ENCODE measurements at places on chromosomes 12 and 14.

DNA sequence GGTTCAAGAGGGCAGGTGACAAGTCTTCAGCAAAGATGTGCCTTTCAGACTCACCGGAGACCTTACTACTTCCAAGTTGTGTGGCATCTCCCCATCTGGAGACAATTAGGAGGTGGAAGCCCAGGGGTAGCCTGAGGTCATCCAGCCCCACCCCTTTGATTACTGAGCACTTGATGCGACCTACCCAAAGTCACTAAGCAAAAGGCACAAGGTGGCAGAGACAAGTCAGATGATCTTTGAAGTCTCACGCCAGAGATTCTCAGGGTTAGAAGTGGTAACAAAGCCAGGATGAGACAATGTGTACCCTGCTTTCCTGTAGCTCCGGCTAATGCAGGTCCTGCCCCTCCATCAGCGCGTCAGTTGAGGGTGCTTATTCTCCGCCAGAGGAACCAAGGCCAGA, 1.4 kb upstream of the FOXN3 start:
- no peak for DNase-seq

DNA sequence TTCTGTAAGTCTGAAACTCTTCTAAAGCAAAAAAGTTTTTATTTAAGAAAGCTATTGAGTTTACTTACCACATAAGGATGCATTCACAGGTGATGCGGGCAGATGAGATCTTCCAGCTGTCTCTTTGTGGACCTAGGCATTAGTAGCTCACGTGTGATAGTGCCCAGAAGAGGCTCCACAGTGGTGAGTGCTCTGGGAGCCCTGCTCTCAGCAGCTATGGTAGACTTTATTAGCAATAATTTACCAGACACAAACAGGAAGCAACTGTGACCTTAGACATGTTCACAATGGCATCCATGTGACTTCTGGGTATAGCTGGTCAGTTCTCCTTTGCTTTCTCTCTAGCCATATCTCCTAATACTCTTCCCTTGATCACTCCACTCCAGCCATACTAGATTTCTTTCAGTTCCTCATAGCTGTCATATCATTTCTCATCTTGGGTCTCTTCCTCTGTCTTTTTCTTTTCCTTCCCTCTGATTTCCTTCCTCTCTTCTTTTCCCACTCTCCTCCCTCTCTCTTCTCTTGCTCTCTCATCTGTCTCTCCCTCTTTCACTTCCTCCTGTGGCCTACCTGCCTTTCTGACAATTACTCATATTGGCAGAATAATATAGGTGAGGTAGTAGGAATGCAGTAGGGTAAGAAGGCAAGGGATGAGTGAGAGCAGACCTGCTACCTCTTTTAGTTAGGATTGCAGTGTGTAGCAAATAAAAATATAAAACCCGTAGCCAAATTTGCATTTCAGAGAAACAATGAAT, 75.2 kb upstream of the SCAF11 start:
- no peak for DNase-seq

DNA sequence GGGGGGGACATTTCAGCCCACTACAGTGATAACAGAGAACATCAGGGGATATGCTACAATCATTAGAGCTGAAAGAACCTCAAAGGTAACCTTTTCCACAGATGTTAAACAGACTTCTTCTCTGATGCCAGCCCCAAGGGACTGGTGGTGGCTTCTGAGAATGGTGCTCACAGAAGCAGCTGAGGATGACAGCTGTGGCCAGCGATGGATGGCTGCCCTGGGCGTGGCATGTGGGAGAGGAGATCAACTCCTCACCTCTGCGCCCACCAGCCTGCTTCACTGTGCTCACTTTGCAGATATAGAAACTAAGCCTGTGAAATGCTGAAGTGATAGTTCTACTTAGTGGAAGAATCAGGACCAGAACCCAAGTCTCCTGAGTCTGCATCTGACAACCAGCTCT, 33.0 kb downstream of the FOXN3 start:
- no peak for DNase-seq

- DNase-seq = no peak
Measured at GRCh38 chr14:100540141-100540925, 46.9 kb downstream of the BEGAIN start.

DNA sequence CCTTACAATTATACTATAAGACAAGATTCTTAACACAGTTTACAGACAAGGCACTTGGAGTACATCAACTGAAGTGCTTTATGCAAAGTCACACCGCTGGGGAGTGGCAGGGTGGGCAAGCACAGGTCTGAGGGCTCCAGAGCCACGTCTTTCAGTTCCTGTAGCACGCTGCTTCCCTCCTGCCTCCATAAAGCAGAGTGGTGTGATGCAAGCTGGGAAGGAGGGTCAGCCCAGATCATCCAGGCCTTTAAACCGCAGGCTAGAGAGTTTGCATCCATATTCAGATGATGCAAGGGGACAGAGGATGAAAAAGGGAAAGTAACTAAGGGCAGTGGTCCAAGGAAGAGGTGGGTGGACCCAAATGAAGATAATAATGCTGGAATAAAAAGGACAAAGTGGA, 132.6 kb downstream of the ITPR2 start:
- DNase-seq = no peak

DNA sequence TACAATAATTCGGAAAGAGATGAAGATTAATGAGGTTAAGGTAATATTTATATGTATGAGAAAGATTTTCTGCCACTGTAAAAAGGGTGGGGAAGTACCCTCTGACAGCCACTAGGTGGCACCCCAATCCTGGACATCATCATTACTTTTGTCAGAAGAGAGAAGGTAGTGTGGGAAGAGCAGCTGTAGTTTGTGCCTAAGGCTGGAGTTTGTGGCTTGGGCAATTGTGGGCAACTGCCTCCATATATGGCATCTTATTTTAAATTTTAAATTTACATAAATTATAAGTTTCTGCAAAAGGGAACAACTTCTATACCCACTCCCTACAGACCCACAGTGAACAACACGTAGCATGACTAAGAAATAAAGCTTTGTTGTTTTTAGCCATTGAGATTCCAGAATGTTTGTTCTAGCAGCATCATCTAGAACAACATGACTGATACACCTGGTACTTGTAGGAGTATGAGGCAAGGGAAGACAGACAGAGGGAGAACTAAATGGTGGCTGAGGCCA, 34.4 kb upstream of the SYCP3 start:
- DNase-seq = peak; percentile 69

DNA sequence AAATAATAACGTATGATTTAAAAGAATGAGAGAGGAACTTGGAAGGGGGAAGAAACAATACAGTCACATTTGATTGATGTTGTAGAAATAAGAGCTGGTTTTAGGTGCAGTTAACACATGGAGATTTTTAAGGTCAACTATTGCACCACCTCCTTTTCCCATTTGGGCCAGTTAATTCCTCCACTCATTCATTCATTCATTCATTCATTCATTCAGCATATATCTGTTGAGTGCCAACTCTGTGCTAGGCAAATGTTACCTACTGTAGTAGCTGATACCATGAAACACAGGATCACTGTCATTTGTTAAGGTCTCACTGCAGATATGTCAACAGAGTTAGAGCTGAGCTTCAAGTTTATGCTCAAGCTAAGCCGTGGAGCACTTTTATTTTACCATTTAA, 115.7 kb upstream of the ARID2 start:
- DNase-seq = no peak

GRCh38 chr14:92704036-92704804, 44.2 kb downstream of the LGMN start:
- DNase-seq = no peak

- no peak for DNase-seq
Measured at GRCh38 chr12:58314610-58315009, 373.2 kb downstream of the ATP23 start.

DNA sequence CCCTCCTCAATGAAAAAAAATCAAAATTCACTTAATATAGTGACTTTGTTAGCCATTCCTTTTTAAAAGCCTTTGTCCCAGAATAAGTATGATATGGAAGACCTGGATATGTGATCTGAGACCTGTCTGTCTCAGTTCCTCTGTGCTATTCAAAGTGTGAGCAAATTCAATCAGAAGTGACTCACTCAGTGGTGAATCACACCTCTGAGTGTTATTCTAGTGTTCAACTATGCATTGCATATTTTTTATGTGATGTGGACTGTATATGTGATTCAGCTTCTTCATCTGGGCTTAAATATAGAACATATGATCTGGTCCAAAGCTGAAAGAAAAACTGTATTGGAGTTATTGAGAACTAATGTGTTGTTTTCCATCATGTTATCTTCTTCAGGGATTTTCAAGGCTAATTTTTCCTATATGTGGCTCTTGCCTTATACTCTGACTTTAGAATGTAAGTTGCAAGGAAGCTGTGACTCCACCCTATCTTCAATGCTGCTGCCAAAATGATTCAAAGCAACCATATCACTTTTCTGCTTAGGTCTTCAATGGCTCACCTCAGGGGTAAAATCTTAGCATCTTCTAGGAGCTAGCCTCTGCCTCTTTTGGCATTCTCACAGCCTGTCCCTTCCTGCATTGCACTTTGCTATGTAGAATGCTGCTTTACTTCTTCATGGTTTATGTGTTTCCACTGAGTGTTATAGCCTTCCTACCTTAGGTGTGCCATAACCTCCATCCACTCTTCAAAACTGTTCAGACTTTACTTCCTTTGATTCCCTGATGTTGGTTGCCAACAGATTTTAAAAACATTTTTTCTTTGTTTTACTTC, 169.8 kb downstream of the OTOGL start:
- no peak for DNase-seq

- no peak for DNase-seq
Measured at GRCh38 chr12:22971701-22972191, 346.8 kb downstream of the ETNK1 start.

DNA sequence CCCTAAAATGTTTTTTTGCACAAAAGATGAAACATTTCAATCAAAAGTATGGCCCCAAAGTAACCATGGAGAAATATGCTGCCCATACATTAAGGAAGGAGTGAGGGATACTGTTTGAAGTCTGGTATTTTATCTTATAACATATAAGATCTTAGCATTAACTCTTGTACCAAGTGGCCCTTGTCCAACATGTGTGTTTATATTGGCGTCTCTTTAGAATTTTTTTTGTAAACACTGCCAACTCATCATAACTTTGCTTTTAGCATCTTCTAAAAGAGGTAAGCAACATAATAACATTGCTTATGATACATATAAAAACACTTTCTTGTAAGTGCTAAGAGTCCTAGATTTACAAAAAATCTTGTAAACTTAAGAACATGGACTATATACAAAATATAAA, 419.7 kb downstream of the ADAMTS20 start:
- no peak for DNase-seq

GRCh38 chr12:119864591-119864990, 12.5 kb downstream of the CIT start:
- DNase-seq = no peak

Data from activated CD4-positive, CD25-positive, alpha-beta regulatory T cell treated with anti-CD3 and anti-CD28 coated beads, Interleukin-2, amount 50 U/mL, for 72 hours (primary cell).